ENCODE measurements at places on chromosomes 1 and 21. TPM values are rescaled to one million over a fixed set of nuclear protein-coding genes. Genes with fewer than 3 reads are reported as not detected.

The WDR64 gene
- not detected for total RNA-seq

The LCE1D gene
- total RNA-seq: not detected

- no peak for DNase-seq
Measured at GRCh38 chr1:63448731-63449246, 74.2 kb downstream of the ITGB3BP start.

GRCh38 chr1:231550448-231550781 lies 21.9 kb downstream of the TSNAX start:
- no peak for DNase-seq

The FOXO6 gene
- total RNA-seq: 1.4 TPM

GRCh38 chr1:77511440-77511840 lies 171.0 kb downstream of the ZZZ3 start:
- DNase-seq: no peak

GRCh38 chr21:43295066-43295958 lies 126.5 kb downstream of the CRYAA start:
- no peak for DNase-seq

- DNase-seq: no peak
Measured at GRCh38 chr1:233230011-233230410, 65.5 kb downstream of the PCNX2 start.

DNA sequence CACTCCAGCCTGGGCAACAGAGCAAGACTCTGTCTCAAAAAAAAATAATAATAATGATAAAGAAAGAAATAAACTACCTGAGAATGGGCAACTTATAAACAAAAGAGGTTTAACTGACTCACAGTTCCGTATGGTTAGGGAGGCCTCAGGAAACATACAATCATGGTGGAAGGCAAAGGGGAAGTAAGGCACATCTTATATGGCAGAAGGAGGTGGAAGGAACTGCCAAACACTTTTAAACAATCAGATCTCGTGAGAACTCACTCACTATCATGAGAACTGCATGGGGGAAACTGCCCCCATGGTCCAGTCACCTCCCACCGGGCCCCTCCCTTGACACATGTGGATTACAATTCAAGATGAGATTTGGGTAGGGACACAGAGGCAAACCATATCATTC lies 6.3 kb upstream of the EGLN1 start:
- no peak for DNase-seq

GRCh38 chr1:54610048-54610447 lies 13.3 kb downstream of the FAM151A start:
- DNase-seq: no peak

- DNase-seq: no peak
Measured at GRCh38 chr1:191508239-191508638, 650.0 kb upstream of the RGS18 start.

The APOBEC4 gene
- 5.3 TPM for total RNA-seq

- peak; percentile 66 for DNase-seq
Measured at GRCh38 chr1:30686236-30686935, 37.0 kb downstream of the MATN1 start.

Measured in lung (tissue), 17 donors.